ENCODE measurements at places on chromosomes 3 and 15.
A peak's percentile ranks its signal among the peaks of the same experiment; 100 is the strongest.

- no peak for DNase-seq
Observed at GRCh38 chr3:155960060-155960459, 89.6 kb downstream of the GMPS start.

DNA sequence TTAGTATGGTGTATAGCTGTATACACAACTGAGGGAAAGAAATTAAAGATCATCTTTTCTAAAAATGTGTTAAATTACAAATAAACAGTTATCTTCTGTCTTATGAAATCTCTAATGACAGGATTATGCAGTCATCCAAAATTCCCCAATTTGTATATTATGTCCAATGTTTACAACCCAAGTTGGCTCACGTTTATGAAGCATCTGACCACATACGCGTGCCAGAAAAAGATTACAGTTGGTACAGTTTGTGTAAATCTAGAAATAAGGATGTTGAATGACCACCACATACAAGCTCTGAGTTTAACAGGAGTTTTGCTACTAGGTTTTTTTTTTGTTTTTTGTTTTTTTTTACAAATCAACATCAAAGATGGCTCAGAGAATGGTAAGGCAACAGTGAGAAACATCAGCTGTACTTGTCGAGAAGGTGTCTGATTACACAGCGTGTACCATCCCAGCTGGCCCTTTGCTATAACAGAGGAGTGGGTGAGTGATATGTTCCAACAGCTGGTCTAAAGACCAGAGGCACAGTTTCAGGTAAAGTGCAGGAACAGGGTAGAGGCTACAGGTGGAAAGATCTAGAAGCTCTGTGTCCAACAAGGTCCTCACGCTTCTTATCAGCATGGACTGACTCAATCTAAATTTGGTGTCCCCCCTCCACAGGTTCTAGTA lies 47.1 kb downstream of the USF3 start:
- no peak for DNase-seq

DNA sequence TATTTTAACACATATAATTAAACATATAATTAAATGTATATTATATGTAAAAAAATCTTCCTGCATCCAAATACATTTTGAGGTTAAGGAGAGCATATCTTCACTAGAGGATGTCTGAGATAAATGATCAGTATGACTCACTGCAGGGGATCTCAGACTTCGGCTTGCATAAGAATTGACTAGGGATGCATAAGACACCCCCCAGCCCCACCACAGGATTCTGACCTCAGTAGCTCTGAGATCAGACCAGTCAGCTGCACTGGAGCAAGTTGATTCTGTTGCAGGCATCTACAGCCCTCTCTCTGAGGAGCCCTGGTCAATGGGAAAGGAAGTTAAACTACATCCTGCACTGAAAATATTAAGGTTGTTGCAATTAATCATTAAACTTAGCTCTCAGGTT lies 29.0 kb upstream of the TBC1D21 start:
- no peak for DNase-seq

DNA sequence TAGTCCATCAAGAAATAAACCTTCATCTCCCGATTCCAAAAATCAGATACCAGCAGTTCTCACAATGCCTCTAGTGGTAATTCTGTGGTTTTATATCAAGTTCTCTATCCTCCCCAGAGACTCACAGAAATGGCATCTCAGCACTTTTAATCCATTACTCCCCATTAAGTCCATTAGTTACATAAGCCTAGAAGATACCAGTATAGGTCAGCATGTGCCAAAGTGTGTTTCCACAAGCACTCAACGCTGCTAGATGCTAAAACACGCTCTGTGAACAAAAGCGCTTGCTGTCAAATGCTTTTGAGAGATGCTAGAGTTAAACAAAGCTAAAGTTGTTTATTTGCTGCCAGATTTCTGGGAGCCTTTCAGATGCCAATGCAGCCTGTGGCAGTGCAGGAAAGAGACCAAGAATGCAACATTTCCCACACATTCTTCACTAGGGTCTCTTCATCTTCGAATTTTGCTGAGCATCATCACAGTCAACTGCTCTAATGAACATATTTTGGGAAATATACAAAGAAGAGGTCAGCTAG lies 918.8 kb upstream of the CFAP20DC start:
- DNase-seq, result no peak

GRCh38 chr3:52527732-52528585 lies 5.7 kb downstream of the NT5DC2 start:
- DNase-seq, result no peak

- no peak for DNase-seq
Observed at GRCh38 chr3:87073496-87074145, 82.7 kb upstream of the VGLL3 start.

- no peak for DNase-seq
Observed at GRCh38 chr15:57343048-57343447, 33.3 kb upstream of the CGNL1 start.

GRCh38 chr3:49511639-49512038 lies 41.6 kb downstream of the DAG1 start:
- no peak for DNase-seq

DNA sequence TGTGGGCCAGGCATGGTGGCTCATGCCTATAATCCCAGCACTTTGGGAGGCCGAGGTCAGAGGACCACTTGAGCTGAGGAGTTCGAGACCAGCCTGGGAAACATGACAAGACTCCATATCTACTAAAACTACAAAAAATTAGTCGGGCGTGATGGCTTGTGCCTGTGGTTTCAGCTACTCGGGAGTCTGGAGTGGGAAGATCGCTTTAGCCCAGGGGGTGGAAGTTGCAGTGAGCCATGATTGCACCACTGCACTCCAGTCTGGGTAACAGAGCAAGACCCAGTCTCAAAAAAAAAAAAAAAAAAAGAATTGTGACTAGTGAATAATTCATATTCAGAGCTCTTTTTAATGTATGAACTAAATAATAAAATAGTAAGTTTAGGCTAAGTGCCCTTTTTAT lies 87.8 kb upstream of the TSEN2 start:
- DNase-seq, result no peak

DNA sequence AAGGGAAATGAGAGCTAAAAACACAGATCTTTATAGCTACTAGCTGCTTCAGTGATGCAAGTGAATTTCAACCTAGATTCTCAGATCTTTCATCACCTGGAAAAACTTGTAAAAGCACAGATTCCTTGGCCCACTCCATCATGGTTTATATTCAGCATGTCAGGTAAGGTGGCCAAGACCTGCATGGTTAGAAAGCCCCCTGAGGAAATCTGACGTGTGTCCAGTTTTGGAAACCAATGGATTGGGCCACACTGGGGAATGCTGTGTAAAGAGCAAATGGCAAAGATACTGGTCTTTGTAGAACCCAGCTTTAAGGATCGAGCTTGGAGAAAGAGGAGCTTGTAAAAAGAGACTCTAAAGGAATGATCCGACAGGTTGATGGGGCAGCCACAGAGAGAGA lies 397.0 kb upstream of the ARRDC4 start:
- DNase-seq, result no peak

- no peak for DNase-seq
Observed at GRCh38 chr3:138219255-138219654, 32.2 kb downstream of the ARMC8 start.

GRCh38 chr3:126028096-126028495 lies 55.8 kb downstream of the SLC41A3 start:
- no peak for DNase-seq

GRCh38 chr3:153356908-153357307 lies 194.9 kb downstream of the RAP2B start:
- no peak for DNase-seq

- no peak for DNase-seq
Observed at GRCh38 chr3:36653095-36653494, 111.3 kb downstream of the DCLK3 start.

GRCh38 chr3:66419036-66419435 lies 81.8 kb downstream of the LRIG1 start:
- DNase-seq, result no peak

GRCh38 chr15:42146551-42147430 lies 9.6 kb downstream of the PLA2G4F start:
- no peak for DNase-seq

DNA sequence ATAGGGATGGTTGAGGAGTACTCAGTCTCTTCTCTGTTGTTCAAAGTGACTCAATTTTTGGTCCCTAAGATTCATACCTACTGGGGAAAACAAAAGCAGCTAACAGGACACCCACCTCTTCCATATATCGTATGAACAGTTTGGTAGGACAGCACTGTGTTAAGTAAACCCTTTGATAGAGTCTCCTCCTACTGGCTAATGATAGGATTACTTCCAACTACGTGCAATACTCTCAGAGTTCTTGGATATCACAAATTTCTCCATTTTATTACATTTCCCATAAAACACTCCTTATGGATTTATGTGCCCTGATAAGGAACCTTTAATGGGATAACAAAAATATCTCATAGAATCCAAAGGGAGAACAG lies 200.2 kb upstream of the GOLGA6L4 start:
- no peak for DNase-seq

GRCh38 chr15:65743637-65744252 lies 48.3 kb downstream of the DENND4A start:
- DNase-seq, result no peak

DNA sequence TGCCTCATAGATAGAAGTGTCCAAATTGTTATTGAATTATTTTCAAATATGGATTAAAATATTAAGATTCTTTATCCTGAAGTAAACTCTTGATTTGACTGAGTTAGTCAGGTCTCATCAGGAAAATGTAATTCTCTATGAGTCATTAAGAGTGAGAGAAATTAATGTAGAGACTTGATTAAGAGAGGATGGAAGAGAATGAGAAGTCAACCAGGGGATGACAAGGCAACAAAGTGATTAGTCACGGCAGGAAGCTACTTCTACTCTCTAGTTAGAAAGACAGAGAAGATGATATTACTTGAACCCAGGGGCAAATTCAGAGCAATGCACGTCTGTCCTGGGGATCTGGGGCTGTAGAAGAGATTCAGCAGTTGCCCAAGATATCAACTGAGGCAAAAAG lies 202.5 kb downstream of the LSAMP start:
- DNase-seq, result no peak

GRCh38 chr15:74172701-74173379 lies 670 bp upstream of the ISLR start:
- peak; percentile 23 for DNase-seq

DNA sequence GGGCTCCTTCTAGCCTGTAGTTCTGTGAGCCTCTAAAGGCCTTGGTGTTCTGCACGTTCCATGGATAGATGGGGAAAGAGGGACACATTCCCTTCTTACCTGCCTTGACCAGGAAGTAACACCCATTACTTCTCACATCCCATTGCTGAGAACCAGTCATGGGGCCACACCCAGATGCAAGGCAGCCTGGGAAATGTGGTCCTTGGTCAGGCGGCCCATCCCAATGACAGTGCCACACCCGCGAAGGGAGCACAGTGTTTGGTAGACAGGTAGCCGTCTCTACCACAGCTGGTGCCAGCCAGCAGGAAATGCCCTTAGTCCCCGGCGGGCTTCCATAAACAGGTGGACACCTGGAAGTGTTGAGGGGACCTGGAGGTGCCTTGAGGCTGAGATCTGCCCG lies 23.2 kb upstream of the LCTL start:
- no peak for DNase-seq

GRCh38 chr3:65483011-65483410 lies 555.7 kb downstream of the MAGI1 start:
- DNase-seq, result no peak

GRCh38 chr15:52567871-52568600 lies 794 bp downstream of the ARPP19 start:
- DNase-seq, result no peak

DNA sequence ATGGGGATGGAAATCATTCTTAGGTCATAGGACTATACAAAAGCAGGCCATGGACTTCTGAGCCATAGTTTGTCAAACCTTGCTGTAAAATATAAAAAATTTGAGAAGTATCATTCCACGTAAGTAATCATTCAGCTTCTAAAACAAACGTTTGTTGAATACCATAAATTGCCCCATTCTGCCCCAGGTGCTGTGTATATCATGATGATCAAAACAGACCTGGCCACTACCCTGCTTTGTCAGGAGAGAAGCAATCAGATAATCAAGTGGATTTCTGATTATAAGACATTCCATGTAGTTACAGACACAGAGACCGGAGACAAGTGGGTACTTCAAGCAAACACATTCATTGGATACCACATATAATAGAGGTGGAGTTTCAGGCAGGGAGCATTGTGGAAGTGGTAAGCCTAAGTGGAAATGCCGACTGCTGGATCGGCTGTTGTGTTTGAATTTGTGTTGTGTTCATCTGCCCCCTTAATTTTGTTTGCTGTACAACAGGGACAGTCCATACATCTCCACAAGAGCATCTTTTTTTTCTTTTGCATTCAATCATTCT lies 61.7 kb downstream of the TGFBR2 start:
- no peak for DNase-seq

- no peak for DNase-seq
Observed at GRCh38 chr15:29457729-29458128, 188.1 kb upstream of the NSMCE3 start.

DNA sequence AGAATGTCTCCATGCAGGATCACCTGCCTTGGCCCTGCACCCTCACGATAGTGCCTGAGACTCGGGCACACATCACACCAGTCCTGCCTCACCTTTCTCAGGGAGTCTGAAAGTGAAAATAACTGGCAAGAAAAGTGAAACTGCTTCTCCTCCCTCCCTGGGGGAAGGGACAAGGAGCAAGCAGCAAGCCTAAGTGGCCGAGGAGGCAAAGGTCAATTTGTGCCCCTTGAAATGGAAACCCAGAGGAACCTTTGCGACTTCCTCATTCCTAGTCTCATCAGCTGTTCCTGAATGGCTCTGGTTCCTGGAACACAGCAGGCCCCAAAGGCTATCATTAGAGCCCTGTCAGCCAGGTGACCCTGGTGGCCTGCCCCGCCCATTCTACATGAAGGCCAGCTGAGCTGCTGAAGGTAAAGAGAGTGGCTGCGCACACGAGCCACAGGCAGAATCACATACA lies 28.0 kb upstream of the SLCO2A1 start:
- DNase-seq, result no peak

GRCh38 chr3:72460205-72461174 lies 387.8 kb downstream of the SHQ1 start:
- no peak for DNase-seq

- no peak for DNase-seq
Observed at GRCh38 chr15:47551079-47551478, 166.2 kb upstream of the SEMA6D start.

- no peak for DNase-seq
Observed at GRCh38 chr15:50162969-50163718, 18.9 kb upstream of the SLC27A2 start.

- no peak for DNase-seq
Observed at GRCh38 chr3:4062621-4063020, 240.5 kb upstream of the SETMAR start.

- DNase-seq, result no peak
Observed at GRCh38 chr3:58952128-58952917, 97.5 kb downstream of the CFAP20DC start.

- DNase-seq, result no peak
Observed at GRCh38 chr3:36678216-36679013, 85.9 kb downstream of the DCLK3 start.

DNA sequence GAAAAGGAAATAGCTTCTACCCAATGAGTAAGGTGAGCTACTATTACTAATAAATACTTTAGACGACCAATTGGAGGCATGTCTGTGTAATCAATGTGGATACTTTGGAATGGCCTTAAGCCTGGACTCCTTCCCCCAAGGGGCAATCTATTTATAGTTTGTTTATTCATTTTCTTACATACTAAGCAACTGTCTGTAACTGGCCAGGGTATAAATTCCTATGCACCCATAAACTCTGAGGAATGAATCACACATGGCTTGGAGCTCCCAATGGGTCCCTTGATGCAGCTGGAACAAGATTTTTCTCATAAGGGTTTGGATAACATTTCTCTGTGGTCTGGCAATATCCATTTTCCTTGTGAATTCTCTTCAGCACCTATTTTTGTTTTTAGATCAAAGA lies 506.8 kb downstream of the EDEM1 start:
- no peak for DNase-seq

GRCh38 chr3:88930611-88931010 lies 176.8 kb upstream of the EPHA3 start:
- no peak for DNase-seq
